Spleen (tissue), 13 donors: ENCODE measurements at places on chromosomes 1 and 21.

GRCh38 chr1:206808615-206809014 is 36.3 kb upstream of the IL10 start:
- DNase-seq, result no peak

GRCh38 chr1:45554198-45554597 is 3.6 kb downstream of the AKR1A1 start:
- no peak for DNase-seq

GRCh38 chr1:150981177-150981804 is 801 bp upstream of the ANXA9 start:
- no peak for DNase-seq

GRCh38 chr1:159492575-159493323 is 43.1 kb downstream of the OR10J5 start:
- no peak for DNase-seq

GRCh38 chr1:95023399-95024043 is 49.2 kb downstream of the ALG14 start:
- DNase-seq, result no peak

- no peak for DNase-seq
Observed at GRCh38 chr1:179586107-179586823, 5.4 kb upstream of the TDRD5 start.

- DNase-seq, result no peak
Observed at GRCh38 chr1:153190373-153190772, 12.9 kb upstream of the LELP1 start.

- no peak for DNase-seq
Observed at GRCh38 chr1:113129529-113130185, 56.7 kb downstream of the LRIG2 start.

GRCh38 chr1:100699744-100700143 is 19.8 kb upstream of the VCAM1 start:
- DNase-seq, result no peak

- no peak for DNase-seq
Observed at GRCh38 chr1:180923021-180923841, 10.5 kb downstream of the KIAA1614 start.

- no peak for DNase-seq
Observed at GRCh38 chr1:70336050-70336449, 18.5 kb downstream of the ANKRD13C start.

GRCh38 chr1:94602316-94602715 is 60.8 kb upstream of the F3 start:
- no peak for DNase-seq

DNA sequence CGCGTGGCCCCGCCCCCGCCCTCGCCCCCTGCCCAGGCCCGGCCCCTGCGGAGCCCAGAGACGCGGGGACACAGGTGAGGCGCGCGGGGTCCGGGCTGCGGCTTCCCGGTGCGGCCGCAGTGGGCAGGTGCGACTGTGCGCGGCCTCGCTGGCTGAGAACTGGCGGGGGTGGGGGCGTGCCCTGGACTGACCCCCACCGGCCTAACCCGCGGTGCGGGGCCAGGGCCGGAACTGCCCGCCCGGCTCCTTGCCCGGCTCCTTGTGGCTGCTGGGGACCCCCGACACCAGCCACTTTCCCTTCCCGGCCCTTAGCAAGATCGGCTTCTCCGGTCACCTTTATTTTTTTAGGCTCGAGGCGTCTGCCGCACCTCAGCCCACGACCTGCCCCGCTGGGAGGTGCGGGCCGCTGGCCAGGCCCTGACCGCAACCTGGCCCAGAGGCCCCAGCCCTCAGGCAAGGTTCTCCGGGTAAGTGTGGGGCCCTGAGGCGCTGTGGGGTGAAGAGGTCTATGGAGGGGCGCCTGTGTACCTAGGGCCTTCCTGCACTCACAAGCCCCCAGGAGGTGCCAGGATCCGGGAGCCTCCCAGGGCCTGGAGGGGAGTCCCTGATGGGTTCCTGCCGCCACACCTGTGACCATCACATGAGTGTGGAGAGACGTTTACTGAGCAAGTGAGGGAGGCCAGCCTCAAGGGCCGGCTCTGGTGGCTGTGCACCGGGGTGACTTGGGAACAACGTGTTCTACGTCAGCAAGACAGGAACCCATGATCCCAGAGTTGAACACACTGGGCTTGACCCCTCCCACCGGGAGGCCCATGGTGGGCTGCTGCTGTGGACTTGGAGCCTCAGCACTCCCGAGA is at the start of gene SMIM1:
Gene SMIM1, plus strand, starts transcription at position 35 of the 857 bp plus-strand sequence. CDS start 2,625 bp downstream, outside the sequence.
- peak; percentile 83 for DNase-seq

GRCh38 chr21:45957981-45958600 is 23.5 kb upstream of the COL6A1 start:
- no peak for DNase-seq

DNA sequence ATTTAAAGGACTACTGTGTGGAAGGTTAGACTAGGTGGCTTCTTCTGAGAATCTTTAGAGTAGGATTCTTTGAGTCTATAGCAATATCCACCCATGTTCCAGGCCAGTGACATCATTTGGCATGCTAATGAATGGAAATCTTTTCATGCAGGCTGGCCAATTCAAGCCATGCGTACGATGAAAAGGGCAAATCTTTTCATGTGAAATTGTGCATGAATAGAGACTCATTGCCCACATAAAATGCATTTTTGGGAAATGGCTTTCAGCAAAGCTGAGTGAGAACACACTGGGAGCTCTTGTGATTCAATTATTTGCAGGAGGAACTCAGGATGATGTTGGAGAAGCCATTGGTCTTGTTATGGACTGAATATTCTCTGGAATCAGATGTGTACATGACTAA is 324.9 kb upstream of the DAB1 start:
- DNase-seq, result no peak

DNA sequence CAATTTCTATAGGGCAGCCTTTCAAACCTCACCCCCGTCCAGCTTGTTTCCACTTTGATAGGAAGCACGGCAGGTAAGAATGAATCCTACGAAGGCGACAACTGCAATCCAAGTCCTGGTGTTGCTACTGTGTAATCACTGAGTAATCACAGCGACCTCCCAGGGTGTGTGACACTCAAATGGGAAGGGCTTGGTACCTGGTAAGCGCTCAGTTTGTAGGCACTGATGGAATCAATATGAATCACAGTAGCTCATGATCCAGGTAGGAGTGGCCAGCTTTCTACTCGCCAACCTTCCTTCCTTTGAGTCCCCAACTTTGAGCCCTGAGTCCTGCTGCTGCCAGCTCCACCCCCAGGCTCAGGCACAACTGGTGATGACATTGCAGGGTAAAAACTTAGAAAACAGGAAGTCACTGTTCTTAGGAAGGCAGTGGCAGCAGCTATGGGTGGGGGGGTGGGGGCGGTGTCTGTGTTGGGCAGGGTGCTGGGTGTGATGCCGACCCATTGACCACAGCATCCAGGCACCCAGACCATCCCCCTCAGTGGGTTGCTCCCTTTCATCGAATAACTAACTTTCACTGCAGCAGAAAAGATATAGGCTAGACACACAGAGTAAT is 70.7 kb downstream of the CD247 start:
- peak; percentile 87 for DNase-seq

DNA sequence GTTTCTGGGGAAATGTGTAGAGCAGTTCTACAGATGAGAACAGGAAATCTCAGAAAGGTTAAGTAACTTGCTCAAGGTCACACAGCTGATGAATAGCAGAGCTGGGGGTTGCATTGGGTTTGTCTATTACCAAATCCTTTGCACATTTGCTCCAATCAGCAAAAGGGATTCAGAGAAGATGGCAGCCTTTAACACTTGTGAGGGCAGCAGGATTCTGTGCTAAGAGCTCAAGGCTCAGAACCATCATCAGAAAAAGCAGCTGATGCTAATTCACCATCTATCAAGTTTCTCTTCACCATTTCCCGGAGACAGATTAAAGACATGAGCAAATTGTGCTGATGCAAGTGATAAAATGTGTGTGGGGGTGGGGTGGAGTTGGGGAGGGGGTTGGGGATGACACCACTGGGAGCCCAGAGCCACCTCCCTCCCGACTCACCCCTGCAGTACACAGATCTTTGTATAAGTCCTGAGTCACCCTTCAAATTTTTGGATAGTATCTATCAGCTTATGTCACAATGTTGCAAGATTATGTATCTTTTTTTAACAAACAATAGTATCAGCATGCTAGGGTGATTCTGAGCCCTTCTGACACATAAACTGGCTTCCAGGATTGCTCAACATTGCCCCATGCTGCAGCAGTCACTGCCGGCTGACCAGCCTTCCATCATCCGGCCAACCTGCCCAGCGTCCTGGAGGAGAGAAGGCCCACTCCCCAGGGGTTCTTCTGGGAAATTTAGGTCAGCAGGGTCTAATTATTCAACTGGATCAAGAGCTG is 2.8 kb upstream of the SPSB1 start:
- DNase-seq, result no peak

- DNase-seq, result no peak
Observed at GRCh38 chr1:216616425-216616824, 106.8 kb downstream of the ESRRG start.

DNA sequence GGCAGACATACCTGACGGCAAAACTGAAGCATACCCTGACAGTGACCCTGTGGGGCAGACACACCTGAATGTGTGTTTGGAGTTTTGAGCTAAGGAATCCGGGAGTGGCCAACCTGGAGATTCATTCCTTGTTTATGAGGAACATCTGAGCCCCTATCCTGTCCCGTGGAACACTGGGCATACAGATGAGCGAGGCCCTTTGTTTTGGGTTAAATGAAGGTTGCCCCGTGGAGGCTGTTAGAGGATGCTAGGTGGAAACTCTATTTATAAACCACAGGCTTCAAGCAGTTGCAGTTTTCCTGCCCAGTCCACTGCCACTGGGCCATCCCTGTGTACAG is 18.1 kb downstream of the GALNT2 start:
- DNase-seq, result no peak

GRCh38 chr21:17693801-17694200 is 81.1 kb upstream of the BTG3 start:
- DNase-seq, result no peak

- DNase-seq, result no peak
Observed at GRCh38 chr1:64396817-64397216, 73.1 kb upstream of the CACHD1 start.

- DNase-seq, result no peak
Observed at GRCh38 chr1:233606813-233607212, 7.1 kb upstream of the KCNK1 start.

DNA sequence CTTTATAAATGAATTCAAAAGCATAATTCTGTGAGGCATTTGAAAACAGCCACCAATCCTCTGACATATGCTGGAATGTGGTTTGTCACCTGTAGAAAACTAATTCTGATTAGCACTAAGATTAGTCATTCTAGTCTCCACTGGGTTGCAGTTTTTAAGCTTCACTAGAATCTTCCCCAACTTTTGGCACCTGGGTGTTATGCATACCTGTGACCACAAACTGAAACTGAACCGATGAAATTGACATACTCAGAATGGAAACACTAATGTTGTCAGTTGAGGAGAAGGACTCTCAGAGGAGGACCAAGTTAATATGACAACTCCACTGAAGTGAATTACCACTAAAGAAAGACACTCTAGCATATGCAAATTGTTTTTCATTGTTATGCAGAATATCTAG is 285.8 kb upstream of the NEGR1 start:
- DNase-seq, result no peak

GRCh38 chr1:100036718-100037655 is 67.2 kb downstream of the SLC35A3 start:
- DNase-seq, result no peak

DNA sequence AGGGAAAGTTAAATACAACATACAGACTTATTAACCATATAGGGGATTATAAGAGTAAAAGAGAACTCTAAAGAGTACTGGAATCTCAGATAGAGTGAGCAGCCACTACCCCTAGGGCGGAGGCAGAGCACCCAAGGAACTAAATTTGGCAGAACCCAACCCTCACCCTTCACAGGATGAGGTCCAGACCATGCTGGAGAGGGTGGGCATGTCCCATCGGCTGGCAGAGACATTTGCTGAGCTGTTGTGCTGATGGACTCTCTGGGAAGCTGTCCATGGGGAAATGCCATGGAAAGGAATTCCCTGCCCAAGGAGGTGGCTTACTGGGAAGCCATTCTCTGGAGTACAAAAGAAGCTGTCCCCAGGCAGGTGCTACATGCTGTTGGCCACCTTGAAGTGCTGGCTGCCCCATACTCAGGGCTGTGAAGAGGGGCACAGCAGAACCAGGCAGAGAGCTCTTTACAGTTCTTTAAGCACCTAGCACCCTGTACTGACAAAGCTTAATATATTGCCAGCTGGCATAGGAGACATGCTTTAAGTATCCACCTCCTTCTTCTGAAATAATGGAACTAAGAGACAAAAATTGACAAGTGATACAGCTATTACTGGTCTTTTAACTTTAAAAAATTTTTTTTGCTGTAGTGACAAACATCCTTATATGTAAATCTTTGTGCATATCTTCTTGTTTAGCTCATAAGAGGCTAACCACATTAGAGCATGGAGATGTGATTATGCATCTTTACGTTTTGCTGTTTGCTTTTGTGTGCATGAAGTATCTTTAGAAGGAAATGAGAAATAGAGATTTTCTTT is 29.6 kb downstream of the TSNAX start:
- DNase-seq, result no peak

DNA sequence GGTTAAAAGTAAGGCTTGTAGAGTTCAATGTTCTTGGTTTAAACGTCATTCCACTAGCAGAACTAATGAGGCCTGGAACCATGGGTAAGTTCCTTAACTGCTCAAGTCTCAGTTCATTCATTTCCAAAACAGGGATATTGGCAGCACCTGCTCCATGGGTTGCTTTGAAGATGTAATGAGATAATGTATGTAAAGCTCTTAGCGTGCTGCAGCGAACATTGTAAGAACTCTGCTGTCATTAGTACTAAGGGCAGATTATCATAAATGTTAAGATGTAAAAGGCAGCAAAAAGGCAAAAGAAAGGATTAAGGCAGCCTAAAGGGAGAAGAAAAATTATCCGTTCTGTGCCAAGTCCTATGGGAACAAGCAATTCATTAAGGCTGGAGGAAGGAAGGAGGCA is 129.1 kb upstream of the NGF start:
- no peak for DNase-seq

GRCh38 chr1:113792986-113793385 is 19.3 kb downstream of the RSBN1 start:
- no peak for DNase-seq

DNA sequence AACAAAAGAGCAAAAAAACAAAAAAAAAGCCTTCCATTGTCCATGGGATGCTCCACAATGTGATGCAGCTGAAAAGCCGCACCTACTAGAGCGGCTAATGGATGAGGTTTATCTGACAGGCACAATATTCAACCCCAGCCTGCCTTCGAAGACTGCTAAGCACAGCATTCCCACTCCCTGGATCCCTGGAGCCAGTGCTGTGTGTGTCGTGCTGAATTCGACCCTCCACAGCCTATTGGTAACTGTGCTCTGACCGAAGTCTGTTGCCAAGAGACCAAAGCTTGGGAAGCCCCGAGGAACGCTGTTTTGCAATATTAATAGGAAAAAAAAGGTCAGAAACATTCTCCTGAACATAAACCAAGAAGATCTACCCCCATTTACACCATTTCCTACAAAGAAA is 57.2 kb upstream of the PUM1 start:
- no peak for DNase-seq

- no peak for DNase-seq
Observed at GRCh38 chr1:17683598-17683997, 71.5 kb upstream of the ACTL8 start.

GRCh38 chr1:159430985-159431384 is 1.0 kb upstream of the OR10J4 start:
- DNase-seq, result no peak

GRCh38 chr1:188735567-188735966 is 1742.1 kb downstream of the BRINP3 start:
- DNase-seq, result no peak
